ENCODE measurements at places on chromosomes 12 and 14.

DNA sequence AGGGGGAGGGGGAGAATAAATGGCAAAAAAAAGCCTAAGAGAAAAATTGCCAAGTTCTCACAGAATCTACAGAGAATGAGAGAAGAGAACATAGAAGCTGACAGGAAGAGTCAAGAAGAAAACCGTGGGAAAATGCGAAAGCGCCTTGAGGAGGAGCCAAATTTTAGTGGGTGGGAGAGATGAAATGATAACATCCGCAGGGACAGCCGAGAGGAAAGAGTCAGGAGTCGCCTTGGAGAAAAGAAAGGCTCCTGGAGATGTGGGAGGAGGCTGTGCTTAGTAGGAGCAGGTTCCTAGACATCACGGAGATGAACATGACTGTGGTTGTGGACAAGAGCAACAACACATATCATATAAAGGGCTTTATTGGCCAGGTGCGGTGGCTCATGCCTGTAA, 49.4 kb downstream of the PHLDA1 start:
- DNase-seq = no peak

- DNase-seq = no peak
Observed at GRCh38 chr12:79426121-79426520, 264.6 kb downstream of the PAWR start.

DNA sequence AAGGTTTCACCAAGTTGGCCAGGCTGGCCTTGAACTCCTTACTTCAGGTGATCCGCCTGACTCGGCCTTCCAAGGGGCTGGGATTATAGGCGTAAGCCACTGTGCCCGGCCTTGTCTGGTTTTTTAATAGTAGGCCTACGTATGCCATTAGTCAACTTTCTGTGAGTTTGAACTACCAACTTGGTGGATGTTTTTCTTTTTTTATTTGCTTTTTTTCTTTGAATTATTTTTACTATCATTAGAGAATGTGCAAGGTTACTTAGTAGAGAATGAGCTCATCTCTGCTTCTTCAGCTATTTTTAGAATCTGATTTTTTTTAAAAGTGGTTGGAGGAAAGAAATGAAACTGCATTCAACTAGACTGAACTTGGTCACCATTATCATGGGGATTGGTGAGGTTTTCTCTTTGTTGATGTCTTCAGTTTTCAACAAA, 51.4 kb downstream of the HMGA2 start:
- DNase-seq = no peak

- DNase-seq = no peak
Observed at GRCh38 chr14:65356327-65356836, 56.1 kb upstream of the FUT8 start.

DNA sequence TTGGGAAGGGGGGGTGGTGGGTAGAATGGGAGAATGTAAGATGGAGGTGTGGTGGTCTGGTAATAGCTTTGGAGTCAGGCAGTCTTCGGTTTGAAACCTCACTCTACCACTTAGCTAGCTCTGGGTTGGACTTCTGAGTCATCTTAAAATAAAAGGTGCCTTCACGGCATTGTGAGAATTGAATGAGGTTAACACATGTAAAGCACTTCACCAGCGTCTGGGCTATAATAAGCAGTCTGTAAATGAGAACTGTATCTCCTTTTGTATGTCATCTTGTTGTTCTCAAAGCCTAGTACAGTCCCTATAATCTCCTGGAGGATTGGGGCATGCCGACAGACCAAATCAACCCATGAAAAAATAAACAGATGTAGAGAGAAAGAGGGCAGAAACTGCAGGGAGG, 11.2 kb downstream of the C2CD5 start:
- DNase-seq = no peak

GRCh38 chr14:104093366-104094055, 8.0 kb downstream of the ASPG start:
- DNase-seq = no peak

DNA sequence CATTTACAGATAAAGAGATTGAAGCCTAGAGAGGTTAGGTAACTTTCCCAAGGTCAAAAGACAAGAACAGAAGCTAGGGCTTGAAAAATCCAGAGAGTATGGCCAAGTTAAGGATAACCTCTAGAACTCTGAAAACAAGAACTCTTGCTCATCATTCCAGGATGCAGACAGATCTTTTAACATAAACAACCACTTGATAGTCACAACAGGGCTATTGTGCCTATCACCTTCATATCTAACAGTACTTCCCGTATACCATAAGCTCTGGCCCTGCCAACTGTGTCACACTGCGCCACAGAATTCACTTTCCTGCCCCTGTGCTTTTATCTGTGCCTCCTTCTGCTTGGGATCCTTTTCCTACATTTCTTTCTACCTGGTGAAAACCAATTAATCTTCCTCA, 18.2 kb downstream of the ERP29 start:
- DNase-seq = no peak

DNA sequence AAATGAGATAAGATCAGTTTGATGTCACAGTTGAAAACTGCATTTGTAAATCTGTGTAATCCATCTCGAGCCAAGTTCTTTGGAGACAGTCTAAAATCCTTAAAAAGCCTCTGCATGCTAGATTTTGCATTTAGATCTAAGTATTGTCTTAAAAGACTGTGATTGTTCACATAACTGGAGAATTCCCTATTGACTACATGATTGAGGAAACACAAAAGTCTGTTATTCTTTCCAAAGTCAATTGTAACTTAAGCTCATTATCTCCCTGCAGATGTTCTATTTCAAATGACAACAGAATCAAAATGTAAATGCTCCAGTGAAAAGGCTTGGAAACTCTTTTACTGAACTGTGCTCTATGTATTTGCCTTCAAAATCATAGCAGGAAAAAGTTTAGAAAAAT, 77.8 kb downstream of the MYF5 start:
- DNase-seq = peak; percentile 10

GRCh38 chr14:73740618-73741326, 26.6 kb upstream of the PNMA1 start:
- peak; percentile 31 for DNase-seq

DNA sequence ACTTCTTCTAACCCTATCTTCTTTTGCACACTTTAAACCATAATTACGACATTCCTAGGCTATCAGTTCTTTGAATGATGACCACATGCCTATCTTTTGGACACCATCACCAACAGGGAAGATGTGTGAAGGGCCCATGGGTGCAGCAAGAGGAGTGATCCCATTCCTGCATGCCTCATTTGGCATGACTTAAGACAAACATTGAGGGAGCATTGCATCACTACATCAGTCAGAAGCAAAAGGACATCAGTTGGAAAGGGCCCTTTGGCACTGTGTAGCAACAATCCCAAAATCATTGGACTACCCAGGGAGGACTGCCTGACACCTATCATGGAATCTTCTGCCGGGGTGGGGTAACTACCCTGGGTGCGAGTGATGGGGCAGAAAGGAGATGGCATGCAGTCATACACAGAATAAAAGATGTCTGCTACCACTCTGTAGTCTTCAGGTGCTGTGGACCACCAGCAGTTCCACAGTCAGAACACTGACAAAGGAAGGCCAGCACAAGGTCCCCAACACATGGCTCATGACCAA, 10.7 kb upstream of the TMBIM6 start:
- no peak for DNase-seq

- no peak for DNase-seq
Observed at GRCh38 chr12:120007272-120007671, 18.2 kb downstream of the BICDL1 start.

DNA sequence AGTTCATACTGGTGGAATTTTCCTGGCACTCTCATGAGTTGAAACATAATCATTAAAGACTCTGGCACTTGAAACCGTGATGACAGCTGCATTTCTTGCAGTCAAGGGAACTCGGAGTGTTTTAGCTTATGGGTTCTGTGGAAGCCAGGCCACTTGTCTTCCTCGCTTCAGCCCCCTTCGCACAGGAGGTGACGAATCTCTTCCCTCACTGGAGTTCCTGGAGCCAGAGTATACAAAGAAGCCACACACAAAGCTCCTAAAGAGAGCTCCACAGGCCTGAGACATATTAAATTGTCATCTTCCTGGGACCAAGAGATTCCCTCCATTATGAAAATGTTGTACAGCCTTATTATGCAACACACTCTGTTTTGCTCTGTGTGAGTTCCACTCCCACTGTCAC, 964.1 kb downstream of the TMEM121 start:
- no peak for DNase-seq

DNA sequence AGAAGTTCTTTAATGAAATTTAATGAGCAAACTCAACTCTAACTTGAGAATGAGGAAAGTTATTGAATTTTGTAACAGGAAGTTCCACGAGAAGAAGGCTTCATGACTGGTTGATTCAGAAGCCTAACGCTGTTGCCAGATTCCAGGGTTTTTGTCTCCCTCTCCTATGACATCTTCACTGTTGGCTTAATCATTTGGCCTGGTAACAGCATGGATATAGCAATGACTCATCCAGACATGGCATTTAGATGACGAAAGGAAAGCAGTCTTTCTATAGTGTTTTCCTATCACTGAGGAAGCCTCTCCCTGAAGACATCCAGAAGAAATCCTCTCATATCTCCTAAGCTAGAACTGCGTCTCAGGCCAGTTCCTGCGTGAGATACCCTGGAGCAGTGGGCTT, 9.4 kb upstream of the KCNA1 start:
- DNase-seq = no peak

DNA sequence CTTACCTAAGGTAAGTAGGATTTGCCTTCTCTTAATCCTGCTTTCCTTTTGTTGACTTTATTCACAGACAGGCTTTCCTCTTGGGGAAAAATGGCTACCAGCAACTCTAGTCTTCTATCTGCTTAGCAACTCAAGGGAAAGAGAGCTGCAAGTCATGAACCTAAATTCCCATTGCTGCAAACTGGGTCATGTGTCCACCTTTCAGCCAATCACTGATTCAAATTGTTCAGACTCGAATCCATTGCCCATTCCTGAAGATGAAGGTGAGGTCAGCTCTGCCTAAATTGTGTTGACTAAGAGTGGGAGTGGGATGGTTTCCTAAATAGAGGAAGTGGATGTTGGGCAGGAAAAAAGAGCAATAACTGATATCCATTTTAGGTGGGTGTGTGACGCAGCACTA, 7.7 kb downstream of the FBXW8 start:
- no peak for DNase-seq

DNA sequence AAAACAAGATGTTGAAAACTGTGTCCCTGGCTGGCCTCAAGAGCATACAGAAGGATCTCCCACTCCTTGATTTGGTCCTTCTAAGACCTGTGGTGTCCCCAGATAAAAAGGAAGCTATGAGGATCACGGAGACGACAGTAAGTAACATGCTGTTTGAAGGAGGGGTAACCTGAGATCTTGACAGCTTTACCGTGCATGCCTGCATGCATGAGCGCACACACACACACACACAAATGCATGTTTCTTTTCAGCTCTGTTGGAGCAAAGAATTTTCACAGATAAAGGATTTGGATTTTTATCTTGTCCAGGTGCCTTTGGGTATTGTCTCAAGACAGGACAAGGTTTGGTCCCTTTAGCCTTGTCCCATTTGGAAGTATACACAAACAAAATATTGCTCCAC, 411.6 kb upstream of the CCDC196 start:
- peak; percentile 78 for DNase-seq

GRCh38 chr14:100841761-100842403, 16.0 kb downstream of the MEG3 start:
- no peak for DNase-seq

- DNase-seq = no peak
Observed at GRCh38 chr12:95390932-95391331, 83.0 kb upstream of the METAP2 start.

- DNase-seq = no peak
Observed at GRCh38 chr12:3266638-3267037, 189.5 kb downstream of the TSPAN9 start.

- DNase-seq = peak; percentile 48
Observed at GRCh38 chr12:118436002-118436730, 59.8 kb downstream of the SUDS3 start.

GRCh38 chr12:46558677-46559076, 186.1 kb upstream of the SLC38A2 start:
- DNase-seq = no peak

GRCh38 chr14:90757452-90757851, 58.8 kb downstream of the TTC7B start:
- peak; percentile 16 for DNase-seq

DNA sequence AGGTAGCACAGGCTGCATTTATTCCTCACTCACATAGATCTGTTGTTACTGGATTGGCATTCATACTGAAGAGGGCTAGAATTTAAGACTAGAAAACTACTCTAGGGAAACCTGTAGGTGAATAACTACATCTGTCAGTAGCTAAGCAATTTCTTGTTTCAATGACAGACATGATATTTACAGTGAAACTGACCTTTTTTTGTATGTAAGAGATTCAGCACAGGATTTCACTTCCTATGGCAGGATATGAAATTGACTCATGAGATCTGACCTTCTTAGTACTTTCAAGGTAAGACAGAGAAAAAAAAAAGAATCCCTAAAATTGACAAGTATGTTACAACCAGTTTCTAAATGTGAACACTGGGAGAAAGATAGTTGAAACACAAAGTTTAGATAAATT, 189.8 kb upstream of the SLC16A7 start:
- DNase-seq = no peak

DNA sequence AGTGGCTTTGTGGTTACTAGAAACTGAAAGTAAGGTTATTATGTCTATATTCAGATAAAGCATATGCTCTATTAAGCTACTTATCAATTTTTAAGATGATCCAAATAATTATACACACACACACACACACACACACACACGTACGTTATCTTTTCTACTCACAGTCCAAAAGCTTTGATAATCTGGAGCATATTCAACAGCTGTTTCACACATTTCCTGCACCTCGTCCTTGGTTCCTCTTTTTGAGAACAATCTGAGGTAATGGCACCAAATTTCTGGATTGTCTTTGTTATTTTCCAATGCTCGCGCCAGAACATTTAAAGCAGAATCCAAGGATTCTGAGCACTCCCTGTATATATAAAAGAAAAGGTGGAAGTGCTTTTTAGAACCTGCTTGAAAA, 37.5 kb downstream of the ZFC3H1 start:
- no peak for DNase-seq

- DNase-seq = peak; percentile 27
Observed at GRCh38 chr12:11724888-11725311, 75.4 kb downstream of the ETV6 start.
